Inflammatory macrophage treated with lipopolysaccharide for 1 hour (primary cell): ENCODE measurements at places on chromosomes 11 and 22.

GRCh38 chr22:49191506-49191980 is 636.1 kb downstream of the BRD1 start:
- DNase-seq, result no peak

GRCh38 chr22:48974443-48975315 is 853.0 kb downstream of the BRD1 start:
- DNase-seq, result no peak

DNA sequence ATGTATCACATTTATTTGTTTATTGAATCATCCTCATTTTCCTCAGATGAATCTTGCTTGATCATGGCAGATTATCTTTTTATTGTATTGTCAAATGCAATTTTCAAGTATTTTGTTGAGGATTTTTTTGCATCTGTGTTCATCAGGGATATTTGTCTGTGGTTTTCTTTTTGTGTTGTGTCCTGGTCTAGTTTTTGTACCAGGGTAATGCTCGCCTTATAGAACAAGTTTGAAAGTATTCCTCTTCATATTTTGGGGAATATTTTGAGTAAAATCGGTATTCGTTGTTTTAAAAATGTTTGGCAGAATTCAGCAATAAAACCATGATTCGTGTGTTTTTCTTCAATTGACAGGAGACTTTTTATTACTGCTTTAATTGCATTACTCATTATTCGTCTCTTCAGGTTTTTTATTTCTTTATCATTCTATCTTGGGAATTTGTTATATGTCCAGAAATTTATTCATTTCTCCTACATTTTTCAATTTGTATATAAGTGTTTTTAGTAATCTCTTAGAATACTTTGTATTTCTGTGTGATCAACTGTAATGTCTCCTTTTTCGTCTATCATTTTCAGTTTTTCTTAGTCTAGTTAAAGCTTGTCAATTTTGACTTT is 113.4 kb upstream of the SERPIND1 start:
- no peak for DNase-seq

DNA sequence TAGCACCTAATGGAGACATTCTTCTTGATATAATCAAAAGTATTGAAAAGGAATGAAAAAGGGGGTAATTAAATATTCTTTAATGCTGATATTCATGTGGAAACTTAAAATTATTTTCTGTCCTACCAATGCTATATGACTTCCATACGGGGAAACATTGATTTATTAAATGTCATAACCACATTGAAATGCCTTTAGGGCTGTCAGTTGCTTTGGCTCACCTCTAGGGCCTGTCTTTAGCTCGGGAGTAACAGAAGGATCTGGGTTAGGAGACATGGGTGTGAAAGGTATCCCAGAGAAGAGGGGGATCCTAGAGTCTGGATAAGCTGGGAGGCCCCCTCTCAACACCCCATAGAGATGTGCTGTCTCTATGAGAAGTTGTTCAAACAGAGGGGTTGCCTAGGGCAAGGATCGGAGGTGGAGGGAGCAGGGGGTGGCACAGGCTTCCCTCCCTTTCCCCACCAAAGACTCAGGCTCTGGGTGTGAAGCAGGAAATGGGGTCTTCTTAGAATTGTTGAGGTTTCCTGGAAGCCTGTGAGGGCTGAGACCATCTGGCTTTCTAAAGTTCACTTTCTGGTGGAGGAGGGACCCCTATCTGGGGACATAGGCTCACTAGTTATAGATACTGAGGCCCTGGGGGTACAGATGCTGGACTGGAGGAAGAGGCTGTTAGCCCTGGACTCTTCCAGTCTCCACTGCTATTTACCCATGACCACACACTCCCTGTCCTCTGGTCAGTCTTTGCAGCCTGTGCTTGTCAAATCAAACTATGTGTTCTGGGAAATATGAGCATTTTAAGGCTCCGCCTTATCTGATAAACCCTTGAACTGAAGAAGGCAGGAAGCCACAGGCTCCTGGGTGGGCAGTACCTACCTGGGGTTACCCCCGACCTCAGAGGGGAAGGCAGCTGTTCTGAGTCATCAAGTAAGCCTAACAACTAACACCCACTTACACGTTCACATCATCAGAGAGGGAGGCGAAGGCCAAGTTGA is 55.8 kb upstream of the RRAS2 start:
- DNase-seq, result peak; percentile 24

DNA sequence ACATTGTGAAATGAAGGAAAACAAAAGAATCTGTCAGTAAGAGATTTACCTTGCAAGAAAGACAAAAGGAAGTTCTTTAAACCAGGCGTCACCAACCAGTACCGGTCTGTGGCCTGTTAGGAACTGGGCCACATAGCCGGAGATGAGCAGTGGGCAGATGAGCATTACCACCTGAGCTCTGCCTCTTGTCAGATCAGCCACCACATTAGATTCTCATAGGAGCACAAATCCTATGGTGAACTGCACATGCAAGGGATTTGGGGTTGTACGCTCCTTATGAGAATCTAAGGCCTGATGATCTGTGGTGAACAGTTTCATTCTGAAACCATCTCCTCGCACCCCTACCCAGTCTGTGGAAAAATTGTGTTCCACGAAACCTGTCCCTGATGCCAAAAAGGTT is 108.2 kb downstream of the CYP2R1 start:
- no peak for DNase-seq

- no peak for DNase-seq
These were observed 831.2 kb upstream of the CCDC90B start for GRCh38 chr11:84117394-84117793.

GRCh38 chr22:29811377-29811776 is 26.7 kb downstream of the ASCC2 start:
- DNase-seq, result no peak

DNA sequence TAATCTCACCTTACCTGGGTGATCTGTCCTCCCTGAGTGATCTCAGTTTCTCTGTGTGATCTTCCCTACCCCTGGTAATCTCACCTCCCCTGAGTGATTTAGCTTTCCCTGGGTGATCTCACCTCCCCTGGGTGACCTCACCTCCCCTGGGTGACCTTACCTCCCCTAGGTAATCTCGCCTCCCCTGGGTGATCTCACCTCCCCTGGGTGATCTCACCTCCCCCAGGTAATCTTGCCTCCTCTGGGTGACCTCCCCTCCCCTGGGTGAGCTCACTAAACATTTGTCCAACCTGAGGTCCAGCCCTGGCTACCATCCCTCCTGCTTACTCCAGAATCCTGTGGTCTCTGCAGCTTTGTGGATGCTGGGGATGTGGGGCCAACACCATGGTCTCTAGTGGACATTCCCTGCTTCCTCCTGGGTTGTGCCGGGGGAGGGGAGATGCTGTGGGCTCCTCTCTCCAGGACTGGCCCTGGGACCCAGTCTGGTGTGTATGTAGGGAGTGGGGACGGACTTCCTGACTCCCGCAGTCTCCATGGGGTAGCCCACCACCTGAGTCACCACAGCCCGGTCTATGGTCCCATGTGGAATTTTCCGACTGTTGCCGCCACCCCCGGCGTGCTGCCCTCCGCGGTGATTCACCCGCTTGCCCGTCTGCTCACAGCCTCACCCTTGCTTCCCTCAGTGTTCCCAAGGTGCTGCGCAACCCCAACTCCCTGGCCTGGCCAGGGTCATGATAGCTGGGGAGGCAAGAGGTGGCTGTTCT is 9.9 kb downstream of the LSP1 start:
- DNase-seq, result peak; percentile 47

DNA sequence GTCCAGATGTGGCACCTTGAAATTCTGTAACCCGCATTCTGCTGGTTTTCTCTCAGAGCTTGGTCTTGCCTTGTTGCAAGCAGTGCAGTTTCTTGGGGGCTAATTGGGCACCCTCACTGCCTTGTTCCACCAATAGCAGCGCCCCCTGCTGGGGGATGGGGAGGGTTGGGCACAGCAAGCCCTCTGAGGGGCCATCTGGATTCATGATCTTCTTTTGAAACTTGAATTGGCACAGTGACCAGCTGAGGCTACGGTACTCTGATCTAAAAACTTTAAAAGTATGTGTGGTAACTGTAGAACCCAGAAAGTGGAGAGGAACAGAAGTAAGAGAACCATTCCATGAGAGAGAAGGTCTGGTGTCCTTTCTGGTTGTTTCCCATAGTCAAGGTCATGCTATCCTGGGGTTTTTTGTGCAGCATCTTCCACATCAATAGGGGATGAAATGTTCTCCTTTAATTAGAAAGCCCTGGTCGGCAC is 64.2 kb downstream of the MED15 start:
- no peak for DNase-seq

DNA sequence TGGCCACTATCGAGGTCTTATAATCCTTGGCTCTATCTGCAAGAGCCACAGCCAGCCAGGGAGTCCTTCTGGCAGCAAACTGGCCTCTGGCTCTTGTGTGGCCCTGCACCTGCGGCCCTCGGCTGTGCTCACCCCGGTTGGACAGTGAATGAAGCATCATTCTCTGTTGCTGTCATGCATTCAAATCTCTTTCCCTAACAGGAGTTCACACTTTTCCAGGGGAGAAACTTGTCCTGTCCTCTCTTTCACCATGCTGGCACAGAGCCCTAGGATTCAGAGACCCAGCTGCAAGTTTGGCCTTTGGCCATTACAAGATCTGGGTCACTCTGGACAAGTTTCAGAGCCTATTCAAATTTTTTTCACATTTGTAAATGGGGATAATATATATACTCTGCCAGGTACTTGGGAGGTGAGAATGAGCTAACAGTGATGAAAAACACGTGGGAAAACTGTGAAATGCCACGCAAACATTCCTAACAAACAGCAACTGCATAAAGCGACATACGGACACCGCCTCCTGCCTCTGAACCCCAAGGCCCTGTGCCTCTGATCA is 34.2 kb downstream of the TMEM184B start:
- DNase-seq, result no peak

DNA sequence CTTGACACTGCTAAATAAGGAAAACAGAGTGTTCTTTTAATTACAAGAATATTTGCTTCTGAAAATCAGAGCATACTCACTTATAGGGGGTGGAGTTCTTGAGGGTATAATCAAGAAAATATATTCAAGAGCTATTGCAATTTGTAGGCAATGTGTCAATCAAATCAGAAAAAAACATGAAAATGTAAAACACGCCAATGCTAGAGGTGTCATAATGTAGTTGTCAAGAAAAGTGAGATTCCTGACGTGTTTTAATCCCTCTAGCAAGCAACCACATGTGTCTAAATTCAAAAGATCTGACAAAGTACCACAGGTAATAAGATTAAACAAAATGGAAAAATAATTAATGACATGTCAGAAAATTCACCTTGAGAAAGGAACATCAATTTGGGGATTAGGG is 1440.7 kb upstream of the RAG2 start:
- DNase-seq, result no peak

DNA sequence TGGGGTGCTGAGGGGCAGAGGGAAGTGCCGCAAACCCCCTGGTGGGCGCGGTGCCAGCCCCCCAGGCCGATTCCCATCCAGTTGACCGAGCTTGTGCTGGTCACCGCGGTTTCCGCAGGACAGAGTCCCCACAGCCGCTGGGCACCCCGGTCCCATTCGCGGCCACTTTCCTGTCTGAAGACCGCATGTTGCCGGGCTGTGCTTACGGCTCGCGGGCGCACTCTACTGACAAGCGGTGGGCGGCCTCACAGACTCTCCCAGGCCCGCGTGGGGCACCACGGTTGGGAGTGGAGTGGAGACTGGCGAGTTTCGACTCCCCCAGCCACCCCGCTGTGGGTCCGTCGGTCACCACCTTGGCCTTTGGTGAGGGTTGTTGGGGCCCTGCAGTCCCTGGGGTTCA is 648 bp upstream of the H19 start:
- no peak for DNase-seq

DNA sequence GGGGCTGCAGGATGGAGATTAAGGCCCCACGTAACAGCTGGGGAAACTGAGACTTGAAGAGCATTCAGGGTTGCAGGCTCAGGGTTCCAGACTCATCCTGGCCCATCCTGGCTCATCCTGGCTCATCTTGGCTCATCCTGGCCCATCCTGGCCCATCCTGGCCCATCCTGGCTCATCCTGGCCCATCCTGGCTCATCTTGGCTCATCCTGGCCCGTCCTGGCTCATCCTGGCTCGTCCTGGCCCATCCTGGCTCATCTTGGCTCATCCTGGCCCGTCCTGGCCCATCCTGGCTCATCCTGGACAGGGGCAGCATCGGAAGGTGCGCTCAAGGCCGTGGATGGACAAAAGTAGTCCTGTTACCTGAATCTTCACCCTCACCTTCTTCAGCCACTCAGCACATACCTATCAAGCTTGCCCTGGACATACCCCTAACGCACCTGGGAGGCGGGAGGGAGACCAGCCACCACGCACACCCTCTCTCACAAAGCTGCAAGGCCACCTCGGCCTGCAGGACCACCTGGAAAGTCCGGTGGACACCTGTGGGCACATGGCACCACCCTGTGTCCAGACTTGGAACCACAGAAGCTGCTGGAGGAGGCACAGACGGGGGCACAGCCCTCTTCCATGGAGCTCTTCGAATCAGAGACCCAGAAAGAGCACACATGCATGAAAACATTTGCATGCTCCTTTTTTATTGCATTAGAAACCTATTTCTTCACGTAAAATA is 20.3 kb upstream of the NLRP6 start:
- DNase-seq, result no peak

- DNase-seq, result no peak
These were observed 17.8 kb downstream of the CYB5R2 start for GRCh38 chr11:7655253-7656217.

GRCh38 chr11:57585301-57585700 is 12.2 kb upstream of the SERPING1 start:
- DNase-seq, result peak; percentile 47

DNA sequence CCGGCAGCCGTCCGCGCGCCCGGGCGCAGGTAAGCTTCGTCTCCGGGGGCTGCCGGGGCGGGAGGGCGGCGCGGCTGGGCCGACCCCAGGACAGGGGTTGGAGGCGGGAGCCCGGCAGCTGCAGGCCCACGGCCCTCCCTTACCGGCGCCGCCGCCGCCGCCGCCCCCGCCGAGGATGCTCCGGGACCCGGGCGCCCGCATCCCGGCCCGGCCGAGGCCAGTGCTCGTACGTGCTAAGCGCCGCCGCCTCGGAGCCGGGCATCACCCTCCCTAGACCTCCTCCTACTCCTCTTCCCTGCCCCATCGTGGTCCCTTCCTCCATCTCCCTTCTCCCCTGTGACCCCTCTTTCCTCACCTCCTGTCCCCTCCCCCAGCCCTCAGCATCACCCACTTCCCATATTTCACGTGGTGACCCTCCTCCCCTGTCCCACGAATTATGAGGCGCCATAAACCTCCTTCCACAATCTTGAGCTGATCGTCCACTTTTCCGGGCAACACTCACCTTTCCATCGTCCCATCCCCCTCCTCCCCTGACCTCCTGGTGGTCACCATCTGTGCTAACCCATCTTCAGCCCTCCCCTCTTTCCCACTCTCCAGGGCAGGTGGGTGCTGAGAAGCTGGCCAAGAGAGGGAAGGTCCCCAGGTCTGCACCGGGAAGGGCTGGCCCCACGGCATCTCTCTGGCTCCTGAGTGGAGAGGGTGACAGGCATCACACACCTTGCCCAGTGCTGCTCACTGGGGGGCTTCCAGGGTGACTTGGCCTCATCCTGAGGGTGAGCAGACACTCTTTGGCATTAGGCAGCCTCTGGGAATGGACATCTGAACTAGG is 612 bp downstream of the ASPHD2 start:
- DNase-seq, result no peak

DNA sequence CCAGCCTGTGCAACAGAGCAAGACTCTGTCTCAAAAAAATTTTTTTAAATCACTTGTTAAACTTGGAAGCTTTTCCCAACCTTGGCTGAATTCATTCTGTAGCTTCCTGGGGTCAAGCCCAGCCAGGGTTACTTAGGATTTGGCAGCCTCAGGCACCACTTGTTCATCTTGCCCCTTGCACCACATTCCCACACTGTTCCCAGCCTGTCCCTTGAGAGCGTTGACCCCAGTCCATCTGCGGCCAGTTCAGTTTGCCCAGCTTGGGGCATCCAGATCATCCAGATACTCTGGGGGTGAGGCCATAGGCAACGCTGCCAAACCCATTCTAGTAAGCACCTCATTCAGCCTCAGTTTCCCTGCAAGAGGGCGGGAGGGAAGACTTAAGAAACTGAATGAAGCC is 8.7 kb upstream of the THRSP start:
- DNase-seq, result no peak

- peak; percentile 54 for DNase-seq
These were observed 1.9 kb downstream of the GRAMD4 start for GRCh38 chr22:46622081-46622521.
